GM23248 (cell line): ENCODE measurements at places on chromosomes 13 and 19. TPM values are rescaled to one million over a fixed set of nuclear protein-coding genes. Genes with fewer than 3 reads are reported as not detected.

The OR7A5 gene
- not detected in 2 replicates for total RNA-seq

DNA sequence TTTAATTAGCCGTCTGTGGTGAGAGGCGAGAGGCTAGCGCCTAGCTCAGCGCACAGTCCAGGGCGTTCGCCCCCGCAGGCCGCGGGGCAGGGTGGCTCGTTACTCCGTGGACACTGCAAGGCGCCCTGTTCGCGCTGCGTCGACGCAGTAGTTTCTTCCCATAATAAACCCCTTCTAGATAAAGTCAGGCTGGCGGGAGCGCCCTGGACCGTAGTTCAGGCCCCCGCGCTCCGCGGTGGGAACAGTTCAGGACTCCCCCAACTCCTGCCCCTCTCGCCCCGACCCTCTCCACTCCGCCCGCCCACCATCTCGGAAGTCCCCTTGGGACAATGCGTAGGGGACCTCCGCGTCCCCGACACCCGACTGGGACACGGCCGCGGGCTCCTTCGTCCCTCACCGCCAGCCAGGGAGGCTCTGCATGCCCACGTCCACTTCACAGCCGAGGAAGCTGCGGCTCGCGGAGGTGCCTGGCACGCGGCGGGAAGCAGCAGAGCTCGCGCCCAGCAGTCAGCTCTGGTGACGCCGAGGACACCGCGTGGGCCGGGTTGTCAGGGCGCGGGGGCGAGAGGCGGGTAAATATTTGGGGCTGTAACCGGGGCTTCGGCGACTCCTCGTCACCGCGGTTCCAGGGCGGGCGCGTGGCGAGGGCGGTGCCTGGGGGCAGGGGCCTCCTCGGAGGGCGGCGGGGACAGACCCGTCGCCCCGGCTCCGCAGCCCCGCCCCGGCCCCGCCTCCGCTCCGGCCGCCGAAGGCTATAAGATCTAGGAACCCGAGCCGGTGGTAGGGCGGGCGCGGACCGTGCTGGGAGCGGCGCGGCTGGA is at the start of gene RGCC:
Gene RGCC (plus strand): TSS at position 783 of the 821 bp plus-strand sequence. CDS start 158 bp downstream, outside the sequence.
- H3K4me3 ChIP-seq = peak within 1 kb of the TSS; percentile 73
- DNase-seq = peak; percentile 91
- H3K4me1 ChIP-seq = no peaks in the 10 kb centered on the region

GRCh38 chr13:113493315-113493951 is 2.9 kb upstream of the DCUN1D2 start:
- H3K4me1 ChIP-seq = peaks cover 37% of the 10 kb centered on the region
- H3K36me3 ChIP-seq = peaks cover 28% of the 10 kb centered on the region
- H3K27ac ChIP-seq = peak overlapping the region; percentile 90

GRCh38 chr19:11453468-11454341 is 18.3 kb downstream of the PRKCSH start:
- H3K36me3 ChIP-seq = 0 out of 2 replicates have a peak, but pooled peaks cover 7% of the 10 kb centered on the region
- no peak overlapping the region for H3K4me3 ChIP-seq
- H3K27ac ChIP-seq = no peak overlapping the region

- H3K27me3 ChIP-seq = no peaks in the 10 kb centered on the region
- H3K4me3 ChIP-seq = 0 out of 2 replicates have a peak overlapping the region, but pooled peaks have one; percentile 14
- H3K27ac ChIP-seq = no peak overlapping the region
- no peaks in the 10 kb centered on the region for H3K36me3 ChIP-seq
These were observed 73.0 kb upstream of the MAB21L1 start for GRCh38 chr13:35549481-35549880.

The SPC24 gene
- total RNA-seq = 9.5 and 19.8 TPM in 2 replicates

DNA sequence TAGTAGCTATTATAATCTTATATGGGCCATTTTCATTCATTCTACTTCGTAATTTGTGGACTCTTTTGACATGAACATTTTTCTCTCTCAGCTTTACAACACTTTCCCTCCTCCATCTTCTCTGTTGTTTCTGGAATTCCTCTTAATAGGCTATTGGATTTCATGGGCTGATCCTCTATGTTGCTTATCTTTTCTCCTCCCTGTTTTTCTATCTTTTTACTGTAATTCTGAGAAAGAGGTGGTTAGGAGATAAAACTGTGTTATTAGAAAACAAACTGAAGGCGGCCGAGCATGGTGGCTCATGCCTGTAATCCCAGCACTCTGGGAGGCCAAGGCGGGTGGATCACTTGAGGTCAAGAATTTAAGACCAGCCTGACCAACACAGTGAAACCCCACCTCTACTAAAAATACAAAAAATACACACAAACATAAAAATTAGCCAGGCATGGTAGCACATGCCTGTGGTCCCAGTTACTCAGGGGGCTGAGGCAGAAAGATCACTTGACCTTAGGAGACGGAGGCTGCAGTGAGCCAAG is 188.1 kb downstream of the UGGT2 start:
- H3K4me3 ChIP-seq = no peak overlapping the region
- DNase-seq = no peak
- H3K27ac ChIP-seq = no peak overlapping the region
- no peaks in the 10 kb centered on the region for H3K27me3 ChIP-seq

The ZNF723 gene
- total RNA-seq = not detected in 2 replicates

DNA sequence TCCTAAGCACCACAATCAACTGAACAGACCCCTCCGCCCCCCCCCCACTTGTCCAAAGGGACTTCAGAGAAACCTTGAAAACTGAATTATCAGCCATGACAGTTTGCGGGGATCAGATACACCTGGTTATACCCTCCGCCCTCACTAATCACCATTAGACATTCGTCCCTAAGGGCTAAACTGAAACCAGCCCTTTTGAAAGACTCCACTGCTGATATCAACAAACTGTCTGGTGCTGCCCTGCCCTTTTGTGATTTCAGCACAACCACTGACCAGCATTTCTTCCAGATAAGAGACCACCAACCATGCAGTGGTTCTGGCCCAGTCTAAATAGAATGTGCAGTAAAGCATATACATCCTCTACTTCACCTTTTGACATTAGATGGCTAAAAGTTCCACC is 1422.9 kb downstream of the EFNB2 start:
- no peak for DNase-seq
- no peak overlapping the region for H3K4me3 ChIP-seq
- H3K27me3 ChIP-seq = no peaks in the 10 kb centered on the region
- no peak overlapping the region for H3K27ac ChIP-seq
- H3K36me3 ChIP-seq = no peaks in the 10 kb centered on the region

The CXCL17 gene
- total RNA-seq = not detected in 2 replicates

The MAST1 gene
- total RNA-seq = 1.8 TPM in 1 of 2 replicates, not detected in the other

DNA sequence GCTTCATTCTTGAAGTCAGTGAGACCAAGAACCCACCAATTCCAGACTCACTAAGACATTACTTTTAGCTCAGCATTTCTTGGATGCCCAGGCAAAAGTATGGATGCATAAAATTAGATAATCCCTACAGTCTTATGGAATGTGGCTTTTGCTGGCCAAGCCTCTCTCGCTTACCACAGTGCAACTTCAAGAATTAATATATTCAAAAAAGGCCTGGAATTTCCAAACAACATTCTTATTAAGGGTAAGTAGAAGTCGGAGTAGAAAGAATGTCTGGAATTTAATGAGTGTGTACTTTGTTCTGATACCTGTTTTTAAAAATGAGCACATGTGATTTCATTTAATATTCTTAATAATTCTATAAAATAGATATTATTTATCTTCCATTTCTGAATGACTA is 302.4 kb upstream of the TMTC4 start:
- 0 out of 2 replicates have a peak, but pooled peaks cover under 1% of the 10 kb centered on the region for H3K27me3 ChIP-seq
- DNase-seq = no peak
- H3K4me3 ChIP-seq = no peak overlapping the region
- no peaks in the 10 kb centered on the region for H3K4me1 ChIP-seq
- no peaks in the 10 kb centered on the region for H3K36me3 ChIP-seq
- H3K27ac ChIP-seq = no peak overlapping the region

The C13orf42 gene
- total RNA-seq = not detected in 2 replicates

The DKKL1 gene
- 0.63 TPM in 1 of 2 replicates, not detected in the other for total RNA-seq

DNA sequence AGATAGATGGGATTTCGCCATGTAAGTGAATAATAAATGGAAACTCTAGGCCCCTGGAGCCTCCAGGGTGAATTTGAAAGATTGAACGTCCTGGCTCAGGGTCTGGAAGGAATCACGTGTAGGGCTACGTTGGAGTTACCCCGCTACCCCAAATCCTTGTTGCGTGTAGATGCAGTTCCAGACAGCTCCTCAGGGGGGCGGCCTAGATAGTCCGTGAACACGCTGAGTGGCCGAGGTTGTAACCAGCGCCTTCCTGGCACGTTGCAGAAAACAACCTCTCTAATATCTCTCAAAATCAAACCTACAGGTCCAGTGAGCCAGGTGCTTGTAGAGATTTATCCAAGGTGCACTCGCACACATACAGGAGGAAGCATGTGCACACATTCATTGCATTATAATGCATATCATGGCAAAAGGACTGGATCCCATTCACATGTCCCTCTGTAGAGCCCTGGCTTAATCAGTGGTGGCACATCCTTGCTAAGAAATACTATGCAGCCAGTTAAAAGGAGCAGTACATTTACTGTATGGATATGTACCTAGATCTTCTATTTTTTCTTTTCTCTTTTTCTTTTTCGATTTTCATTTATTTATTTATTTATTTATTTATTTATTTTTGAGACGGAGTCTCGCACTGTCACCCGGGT is 2.5 kb upstream of the KEAP1 start:
- no peaks in the 10 kb centered on the region for H3K27me3 ChIP-seq
- DNase-seq = peak; percentile 82
- no peaks in the 10 kb centered on the region for H3K36me3 ChIP-seq
- H3K4me3 ChIP-seq = no peak overlapping the region

DNA sequence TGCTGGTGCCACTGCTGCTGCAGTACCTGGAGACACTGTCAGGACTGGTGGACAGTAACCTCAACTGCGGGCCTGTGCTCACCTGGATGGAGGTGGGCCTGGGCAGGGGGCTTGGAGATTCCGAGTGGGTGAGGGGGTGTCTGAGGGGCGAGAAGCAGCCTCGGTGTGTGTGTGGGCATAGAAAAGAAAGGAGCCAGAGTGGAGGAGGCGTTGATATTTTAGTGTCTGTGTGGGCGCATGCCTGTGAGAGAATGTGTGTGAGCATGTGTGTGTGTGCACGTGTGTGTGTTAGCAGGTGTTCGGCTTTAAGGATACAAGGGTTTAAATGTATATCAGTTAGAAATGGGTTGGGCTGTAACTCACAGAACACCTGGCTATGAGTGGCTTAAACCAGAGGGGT is 3.7 kb downstream of the ARHGAP33 start:
- H3K4me3 ChIP-seq = no peak overlapping the region
- H3K27ac ChIP-seq = no peak overlapping the region
- H3K4me1 ChIP-seq = no peaks in the 10 kb centered on the region

GRCh38 chr19:28152195-28152594 is 1060.8 kb downstream of the UQCRFS1 start:
- H3K27ac ChIP-seq = no peak overlapping the region
- H3K4me3 ChIP-seq = no peak overlapping the region
- no peaks in the 10 kb centered on the region for H3K4me1 ChIP-seq
- H3K27me3 ChIP-seq = no peaks in the 10 kb centered on the region
- DNase-seq = no peak
- no peaks in the 10 kb centered on the region for H3K36me3 ChIP-seq

DNA sequence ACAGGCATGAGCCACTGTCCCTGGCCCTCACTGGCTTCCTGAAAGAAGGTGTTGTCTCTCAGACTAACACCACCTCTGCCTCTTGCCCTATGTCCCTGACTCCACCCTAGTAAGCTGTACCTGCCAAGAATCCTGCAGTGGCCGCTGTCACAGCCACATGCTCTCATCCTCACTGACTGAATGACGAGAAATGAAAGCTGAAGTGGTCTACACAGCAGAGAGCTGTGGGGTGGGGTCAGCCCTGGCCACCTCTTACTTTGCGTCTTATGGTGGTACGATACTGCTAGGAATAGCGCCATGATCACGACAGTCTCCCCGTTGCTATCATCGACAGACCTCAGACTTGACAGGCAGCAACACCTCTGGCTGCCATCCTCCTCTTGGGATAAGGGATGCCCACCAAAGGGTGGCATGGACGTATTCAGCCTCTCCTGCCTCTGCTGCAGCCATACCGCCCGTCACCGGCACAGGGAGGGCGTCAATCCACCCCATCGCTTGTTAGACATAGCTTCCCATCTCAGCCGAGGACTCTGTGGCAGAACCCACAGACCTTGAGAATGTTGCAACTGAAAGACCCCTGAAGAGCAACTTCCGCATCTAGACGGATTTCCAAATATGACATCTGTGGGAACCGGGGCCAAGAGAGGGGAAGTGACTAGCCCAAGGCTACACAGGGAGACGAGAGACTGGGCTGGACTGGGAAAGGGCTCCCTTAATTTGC is 809 bp downstream of the MYO1F start:
- peaks cover 10% of the 10 kb centered on the region for H3K4me1 ChIP-seq
- no peaks in the 10 kb centered on the region for H3K27me3 ChIP-seq
- H3K27ac ChIP-seq = no peak overlapping the region
- DNase-seq = no peak
- H3K36me3 ChIP-seq = no peaks in the 10 kb centered on the region
- H3K4me3 ChIP-seq = no peak overlapping the region

- peaks cover 20% of the 10 kb centered on the region for H3K27me3 ChIP-seq
- H3K27ac ChIP-seq = no peak overlapping the region
- H3K4me1 ChIP-seq = no peaks in the 10 kb centered on the region
- H3K4me3 ChIP-seq = no peak overlapping the region
These were observed 1.8 kb downstream of the NCAN start for GRCh38 chr19:19213426-19214158.

DNA sequence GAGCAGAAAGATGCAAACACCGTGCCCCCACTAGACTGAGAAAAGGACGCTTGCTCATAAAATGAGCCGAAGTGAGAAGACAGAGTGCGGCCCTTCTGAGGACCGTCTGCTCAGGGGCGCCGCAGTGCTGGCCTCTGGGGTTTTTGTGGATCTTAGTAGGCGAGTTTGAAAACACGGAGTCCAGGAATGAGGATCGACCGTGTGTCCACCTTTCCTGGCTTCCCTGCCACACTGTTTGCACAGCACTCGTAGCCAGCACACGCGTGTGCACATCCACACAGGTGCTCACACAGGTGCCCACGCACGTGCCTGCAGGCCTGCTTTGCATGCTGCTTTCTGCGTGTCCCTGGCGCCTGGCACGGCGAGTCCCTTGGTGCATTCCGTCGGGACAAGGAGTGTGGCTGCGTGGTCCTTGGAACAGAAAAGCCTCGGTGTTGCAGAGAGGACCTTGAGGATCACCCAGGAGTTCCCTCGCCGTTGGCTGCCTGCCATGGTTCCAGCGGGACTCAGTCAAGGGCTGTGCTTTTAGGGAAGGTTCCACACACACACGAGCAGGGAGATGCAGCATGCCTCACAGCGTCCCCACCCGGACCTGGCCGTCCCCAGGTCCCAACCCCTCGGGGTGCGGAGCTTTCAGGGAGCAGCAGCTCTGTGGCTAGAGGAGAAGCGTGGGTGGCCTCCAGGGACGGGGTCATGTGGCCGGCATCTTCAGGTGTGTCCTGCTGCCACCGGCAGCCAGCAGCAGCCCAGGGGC is 10.1 kb upstream of the ZNF554 start:
- no peaks in the 10 kb centered on the region; the same call in 1 of the 2 replicates for H3K36me3 ChIP-seq
- no peak overlapping the region for H3K27ac ChIP-seq
- no peaks in the 10 kb centered on the region for H3K27me3 ChIP-seq
- H3K4me1 ChIP-seq = no peaks in the 10 kb centered on the region

The GPC6 gene
- total RNA-seq = 20.8 and 22.6 TPM in 2 replicates

GRCh38 chr19:14366529-14366928 is 14.7 kb upstream of the ADGRE5 start:
- H3K27me3 ChIP-seq = no peaks in the 10 kb centered on the region
- peaks cover 23% of the 10 kb centered on the region for H3K4me1 ChIP-seq
- DNase-seq = peak; percentile 59
- no peaks in the 10 kb centered on the region for H3K36me3 ChIP-seq
- H3K27ac ChIP-seq = no peak overlapping the region
- H3K4me3 ChIP-seq = no peak overlapping the region

The RABAC1 gene
- 294 and 405 TPM in 2 replicates for total RNA-seq
